Stomach (tissue), 19 donors: ENCODE measurements at places on chromosomes 4 and X. TPM values are rescaled to one million over a fixed set of nuclear protein-coding genes. Genes with fewer than 3 reads are reported as not detected.

DNA sequence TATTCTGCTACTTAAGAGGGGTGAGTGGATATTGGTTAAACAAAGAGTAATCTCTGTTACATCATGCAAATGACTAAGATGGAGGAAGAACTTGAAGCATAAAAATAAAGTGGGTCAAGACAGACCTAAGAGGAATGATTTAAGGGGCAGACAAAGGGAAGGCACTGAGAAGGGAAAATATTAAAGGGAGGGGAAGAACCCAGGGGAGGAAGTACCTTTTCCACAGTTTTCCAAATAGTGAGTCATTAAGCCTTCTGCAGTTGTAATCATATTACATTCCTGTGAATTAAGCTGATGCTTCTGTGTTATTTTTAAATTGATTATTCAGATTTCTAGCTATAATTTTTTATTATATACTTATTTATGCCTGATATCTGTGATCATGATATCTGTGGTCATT lies 253.3 kb downstream of the CENPC start:
- DNase-seq: no peak

GYG2 gene
- 5.4 TPM for total RNA-seq

DNA sequence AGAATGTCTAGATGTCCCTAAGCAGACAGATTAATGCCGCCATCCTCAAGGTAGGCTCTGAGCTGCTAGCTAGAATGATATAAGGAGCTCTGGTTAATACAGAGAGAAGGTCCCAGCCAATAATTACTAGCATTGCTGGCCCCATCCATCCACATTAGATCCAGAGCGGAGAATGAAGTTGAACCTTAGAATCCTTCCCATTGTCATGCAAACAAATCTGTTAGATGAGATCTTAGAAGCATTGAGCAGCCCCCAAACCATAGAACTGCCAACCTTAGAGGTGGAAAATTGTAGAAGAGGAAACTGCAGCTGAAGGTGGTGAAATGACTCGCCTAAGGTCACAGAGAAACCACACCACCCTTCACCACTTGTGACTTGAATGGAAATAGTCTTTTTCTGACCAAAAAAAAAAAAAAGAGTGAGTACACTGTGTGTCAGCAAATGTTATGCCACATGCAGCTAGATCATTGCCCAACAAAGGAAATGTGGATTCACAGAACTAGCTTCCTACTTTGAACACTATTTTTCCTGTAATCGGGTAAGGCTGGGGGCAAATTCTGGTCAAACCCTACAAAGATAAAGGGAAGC lies 162.1 kb downstream of the SMIM20 start:
- DNase-seq: no peak

DNA sequence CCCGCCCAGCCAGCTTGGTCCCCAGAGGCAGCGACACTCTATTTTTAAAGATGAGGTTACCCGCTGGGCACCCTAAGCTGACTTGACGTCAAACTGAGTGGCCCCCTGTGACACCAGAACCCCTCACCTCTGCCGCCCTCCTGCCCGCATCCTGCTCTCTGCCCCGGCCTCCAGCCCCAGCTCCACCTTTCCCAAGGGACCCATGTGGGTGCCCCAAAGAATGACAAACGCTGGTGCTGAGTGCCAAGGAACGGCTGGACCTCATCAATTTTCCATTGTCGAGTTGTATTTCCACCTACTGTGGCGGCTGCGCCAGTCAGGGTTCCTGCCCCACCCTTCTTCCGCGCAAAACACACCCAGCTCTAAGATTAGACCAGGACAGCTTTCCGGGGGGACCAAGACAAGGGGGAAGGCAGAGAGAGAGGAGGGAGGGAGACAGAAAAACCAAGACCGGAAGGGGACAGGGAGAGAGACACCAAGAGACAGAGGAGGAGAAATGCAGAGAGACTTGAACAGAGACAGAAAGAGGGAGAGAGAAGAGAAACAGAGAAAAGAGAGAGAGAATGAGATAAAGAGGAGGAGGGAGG lies 2.0 kb downstream of the PRKX start:
- DNase-seq: no peak

CFP gene
- not detected for total RNA-seq

GLRA3 gene
- total RNA-seq: not detected

DNA sequence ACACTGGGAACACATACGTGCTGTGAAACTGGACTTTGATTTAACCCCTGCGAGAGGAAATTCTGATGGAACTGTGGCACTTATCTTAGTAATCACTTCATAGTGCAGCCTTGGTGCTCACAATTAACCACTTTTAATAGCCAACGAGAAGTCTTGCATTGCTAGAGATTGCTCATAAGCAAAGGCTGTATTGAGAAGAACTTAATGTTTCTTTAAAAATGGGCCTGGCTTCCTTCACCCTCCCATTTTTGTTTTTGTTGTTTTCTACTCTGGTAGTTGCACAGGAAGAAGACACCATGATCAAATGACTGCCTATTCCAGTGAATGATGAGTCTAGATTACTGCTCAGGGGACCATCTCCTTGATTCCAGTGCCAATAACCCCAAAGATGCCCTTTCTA lies 52.5 kb upstream of the NKAP start:
- DNase-seq: no peak

GRCh38 chr4:123234955-123235354 lies 161.6 kb upstream of the SPRY1 start:
- no peak for DNase-seq

GRCh38 chr4:53478671-53479456 lies 101.4 kb downstream of the FIP1L1 start:
- no peak for DNase-seq

SHROOM4 gene
- total RNA-seq: 2.7 TPM

ERCC6L gene
- 2.6 TPM for total RNA-seq

ADAM29 gene
- not detected for total RNA-seq

CCKAR gene
- total RNA-seq: not detected

GRCh38 chrX:53992589-53992988 lies 51.7 kb downstream of the PHF8 start:
- DNase-seq: no peak
